NCI-H460 (cell line): ENCODE measurements at places on chromosomes 5 and 9. TPM values are rescaled to one million over a fixed set of nuclear protein-coding genes. Genes with fewer than 3 reads are reported as not detected.

The SPATA31A6 gene
- not detected in 2 replicates for total RNA-seq

The COL5A1 gene
- total RNA-seq: 1.6 and 2.1 TPM in 2 replicates

The P4HA2 gene
- 28.5 and 36.8 TPM in 2 replicates for total RNA-seq

The SLC46A2 gene
- not detected in 2 replicates for total RNA-seq

The JAKMIP2 gene
- total RNA-seq: 0.69 and 0.79 TPM in 2 replicates

The NADK2 gene
- total RNA-seq: 27.3 and 33.6 TPM in 2 replicates

The MVB12B gene
- total RNA-seq: 5.0 and 5.5 TPM in 2 replicates

The TAF11L14 gene
- not detected in 2 replicates for total RNA-seq

The DBH gene
- total RNA-seq: not detected in 2 replicates

The IRX2 gene
- total RNA-seq: 30.6 and 33.9 TPM in 2 replicates

The PCDHB15 gene
- 0.12 and 0.20 TPM in 2 replicates for total RNA-seq

The LECT2 gene
- not detected in 2 replicates for total RNA-seq

The GRXCR2 gene
- total RNA-seq: not detected in 2 replicates

The PCDHGB6 gene
- total RNA-seq: 0.55 and 0.62 TPM in 2 replicates

The TMEM171 gene
- total RNA-seq: 0.64 TPM in 1 of 2 replicates, not detected in the other

The IFNA21 gene
- not detected in 2 replicates for total RNA-seq

The CHD1 gene
- 196 and 224 TPM in 2 replicates for total RNA-seq

The POLR3G gene
- total RNA-seq: 36.7 and 38.4 TPM in 2 replicates

The FAM221B gene
- not detected in 2 replicates for total RNA-seq

The PCDHGB1 gene
- total RNA-seq: 1.1 and 2.6 TPM in 2 replicates

The PCDHGB5 gene
- total RNA-seq: 0.72 and 1.6 TPM in 2 replicates

The ZNF474 gene
- total RNA-seq: 0.22 TPM in 1 of 2 replicates, not detected in the other

The FYB1 gene
- 0.02 TPM in 1 of 2 replicates, not detected in the other for total RNA-seq

The SNX18 gene
- total RNA-seq: 10.5 and 12.6 TPM in 2 replicates

The PAX5 gene
- total RNA-seq: not detected in 2 replicates

The CNTNAP3 gene
- total RNA-seq: 2.7 and 3.9 TPM in 2 replicates

The TGFBI gene
- total RNA-seq: 1,239 and 1,373 TPM in 2 replicates

The MAT2B gene
- total RNA-seq: 61.8 and 65.3 TPM in 2 replicates

The OR13F1 gene
- total RNA-seq: not detected in 2 replicates

The PRXL2C gene
- total RNA-seq: 20.0 and 21.6 TPM in 2 replicates

The CDKN2A gene
- not detected in 2 replicates for total RNA-seq

The TSSK1B gene
- not detected in 2 replicates for total RNA-seq

The FAM81B gene
- 0.30 TPM in 1 of 2 replicates, not detected in the other for total RNA-seq

The CD74 gene
- total RNA-seq: not detected in 2 replicates

The HDHD3 gene
- 10.8 and 14.8 TPM in 2 replicates for total RNA-seq

The ESM1 gene
- 22.7 and 25.6 TPM in 2 replicates for total RNA-seq

The HCN1 gene
- total RNA-seq: not detected in 2 replicates

The TYRP1 gene
- total RNA-seq: 0.38 TPM in 1 of 2 replicates, not detected in the other
